Activated CD4-positive, CD25-positive, alpha-beta regulatory T cell treated with anti-CD3 and anti-CD28 coated beads, Interleukin-2, amount 50 U/mL, for 24 hours (primary cell): ENCODE measurements at places on chromosomes 4 and X.

- ATAC-seq: peak; percentile 55
Observed at GRCh38 chr4:87848622-87849351, 16.0 kb downstream of the MEPE start.

- ATAC-seq: no peak
Observed at GRCh38 chr4:119765469-119765868, 136.9 kb upstream of the PDE5A start.

GRCh38 chr4:156230176-156230575, 276.5 kb upstream of the CTSO start:
- ATAC-seq: no peak

GRCh38 chrX:153517423-153517822, at the start of gene ATP2B3:
ATP2B3 (plus strand) TSS chrX:153517642; CDS start chrX:153536248, 18,606 bp downstream.
- ATAC-seq: no peak

DNA sequence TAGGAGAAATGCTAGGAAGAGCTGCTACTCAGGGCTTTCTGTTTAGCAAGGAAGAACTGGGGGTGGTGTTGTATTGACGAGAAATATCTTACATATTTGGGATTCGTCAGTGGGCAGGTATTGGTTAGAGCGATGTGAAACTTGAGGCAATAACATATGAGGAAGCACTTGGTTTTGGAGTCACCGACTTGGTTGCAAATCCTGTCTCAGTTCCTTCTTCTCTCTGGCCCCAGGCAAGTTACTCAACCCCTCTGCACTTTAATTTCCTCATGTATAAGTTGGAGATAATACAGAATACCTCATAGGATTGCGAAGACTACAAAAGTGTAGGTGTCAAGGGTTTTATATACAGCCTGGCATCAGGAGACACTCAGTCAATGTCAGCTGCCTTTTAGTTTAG, 34.1 kb downstream of the GPAT3 start:
- no peak for ATAC-seq
